ENCODE measurements at places on chromosomes 16 and 17.

DNA sequence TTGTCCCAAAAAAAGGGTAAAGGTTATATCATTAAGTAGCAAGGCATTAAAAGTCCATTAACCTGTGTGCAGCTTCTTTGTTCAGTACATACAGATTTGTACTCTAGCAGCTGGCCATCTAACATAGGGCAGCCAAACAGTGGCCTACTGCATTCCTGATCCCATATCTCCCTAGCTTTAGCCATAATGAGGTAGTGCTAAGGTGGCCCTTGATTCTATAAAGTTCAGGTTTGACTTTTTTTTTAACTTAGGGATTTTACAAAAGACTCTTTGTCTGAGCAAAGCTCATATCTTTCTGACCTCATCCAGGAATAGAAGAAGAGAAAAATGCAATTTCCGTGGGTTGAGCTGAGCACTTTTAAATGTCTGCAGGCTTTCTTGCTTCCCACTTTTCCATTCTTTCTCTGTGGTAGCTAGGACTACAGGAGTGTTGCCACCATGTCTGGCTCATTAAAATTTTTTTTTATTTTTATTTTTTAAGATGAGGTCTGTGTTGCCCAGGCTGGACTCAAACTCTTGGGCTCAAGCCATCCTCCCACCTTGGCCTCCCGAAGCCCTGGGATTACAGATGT is 19.5 kb upstream of the CDC6 start:
- no peak overlapping the region for H3K4me3 ChIP-seq
- no peaks in the 10 kb centered on the region for H3K27me3 ChIP-seq
- no peaks in the 10 kb centered on the region for H3K4me1 ChIP-seq
- no peak for DNase-seq

- no peaks in the 10 kb centered on the region for H3K36me3 ChIP-seq
- H3K27ac ChIP-seq = no peak overlapping the region
- H3K4me3 ChIP-seq = no peak overlapping the region
- H3K27me3 ChIP-seq = no peaks in the 10 kb centered on the region
These were observed 26.2 kb upstream of the AXIN2 start for GRCh38 chr17:65587534-65588180.

DNA sequence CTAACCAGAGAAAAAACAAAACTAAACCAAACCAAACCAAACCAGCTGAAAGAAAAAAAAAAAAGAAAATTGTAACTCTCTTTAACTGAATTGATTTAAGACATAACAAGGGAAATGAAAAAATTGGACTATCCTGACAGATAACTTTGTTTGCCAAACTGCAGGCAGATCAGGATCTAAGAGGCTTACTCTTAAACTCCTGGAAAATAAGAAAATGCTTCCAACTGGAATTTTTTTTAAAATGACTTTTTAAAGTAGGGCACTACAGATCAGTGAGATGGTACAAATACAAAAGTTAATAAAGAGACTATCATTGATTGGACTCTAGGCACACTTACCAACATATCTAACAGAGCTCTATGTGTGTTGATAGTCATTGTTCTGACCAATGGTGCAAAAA is 125.5 kb upstream of the KCNJ16 start:
- no peak overlapping the region for H3K27ac ChIP-seq
- no peaks in the 10 kb centered on the region for H3K4me1 ChIP-seq
- no peaks in the 10 kb centered on the region for H3K36me3 ChIP-seq
- no peak for DNase-seq

- H3K27ac ChIP-seq = no peak overlapping the region
- H3K27me3 ChIP-seq = no peaks in the 10 kb centered on the region
- H3K36me3 ChIP-seq = peaks cover 19% of the 10 kb centered on the region
- peaks cover 2% of the 10 kb centered on the region for H3K4me1 ChIP-seq
- H3K4me3 ChIP-seq = no peak overlapping the region
These were observed 9.8 kb downstream of the CMTM3 start for GRCh38 chr16:66614161-66614802.

DNA sequence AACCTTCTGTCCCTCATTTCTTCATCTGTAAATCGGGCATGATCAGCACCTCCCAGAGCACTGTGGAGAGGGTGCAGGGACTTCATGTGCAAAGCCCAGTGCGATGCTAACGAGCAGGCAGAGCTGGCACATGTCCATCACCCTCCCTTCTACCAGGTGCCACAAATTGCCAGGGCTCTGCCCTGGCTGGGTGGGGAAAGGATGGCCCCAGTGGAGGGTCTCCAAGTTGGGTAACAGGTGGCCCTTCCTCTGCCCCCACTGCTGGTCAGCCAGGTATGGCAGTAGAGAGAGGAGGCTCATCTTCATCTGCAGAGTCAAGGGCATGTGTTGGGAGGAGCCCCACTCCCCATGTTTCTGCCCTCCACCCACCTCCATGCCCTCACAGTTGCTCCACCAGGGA is 61.5 kb upstream of the CDH5 start:
- no peak overlapping the region for H3K4me3 ChIP-seq
- no peak overlapping the region for H3K27ac ChIP-seq
- H3K27me3 ChIP-seq = no peaks in the 10 kb centered on the region
- H3K36me3 ChIP-seq = no peaks in the 10 kb centered on the region
- DNase-seq = no peak

DNA sequence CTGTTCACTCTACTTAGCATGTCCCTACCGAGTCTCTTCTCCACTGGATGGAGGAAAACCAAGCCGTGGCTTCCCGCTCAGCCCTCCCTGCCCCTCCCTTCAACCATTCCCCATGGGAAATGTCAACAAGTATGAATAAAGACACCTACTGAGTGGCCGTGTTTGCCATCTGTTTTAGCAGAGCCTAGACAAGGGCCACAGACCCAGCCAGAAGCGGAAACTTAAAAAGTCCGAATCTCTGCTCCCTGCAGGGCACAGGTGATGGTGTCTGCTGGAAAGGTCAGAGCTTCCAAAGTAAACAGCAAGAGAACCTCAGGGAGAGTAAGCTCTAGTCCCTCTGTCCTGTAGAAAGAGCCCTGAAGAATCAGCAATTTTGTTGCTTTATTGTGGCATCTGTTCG is 2.8 kb upstream of the LPCAT2 start:
- no peaks in the 10 kb centered on the region for H3K36me3 ChIP-seq
- no peak overlapping the region for H3K27ac ChIP-seq
- no peak overlapping the region for H3K4me3 ChIP-seq
- no peak for DNase-seq

DNA sequence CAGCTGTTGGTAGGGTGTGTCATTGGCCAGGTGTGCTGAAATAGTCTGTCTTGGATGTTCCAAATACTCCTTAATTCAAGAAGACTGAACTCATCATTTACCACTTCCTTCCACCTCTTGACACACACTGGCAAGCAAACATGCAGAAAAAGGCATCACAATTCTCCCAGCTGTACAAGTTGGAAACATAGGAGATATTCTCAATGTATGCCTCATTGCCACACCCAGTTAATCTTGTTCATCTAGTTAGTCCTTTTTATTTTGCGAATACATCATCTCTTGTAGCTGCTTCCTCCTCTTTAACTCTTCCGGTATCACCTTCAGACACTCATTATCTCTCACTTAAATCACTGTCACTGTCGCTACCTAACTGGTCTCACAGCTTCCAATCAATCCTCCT is 75.1 kb upstream of the GOT2 start:
- H3K36me3 ChIP-seq = no peaks in the 10 kb centered on the region
- peaks cover 6% of the 10 kb centered on the region for H3K27me3 ChIP-seq
- H3K27ac ChIP-seq = no peak overlapping the region
- H3K4me1 ChIP-seq = no peaks in the 10 kb centered on the region

- H3K27me3 ChIP-seq = no peaks in the 10 kb centered on the region
- H3K36me3 ChIP-seq = no peaks in the 10 kb centered on the region
- no peak for DNase-seq
- no peaks in the 10 kb centered on the region for H3K4me1 ChIP-seq
- H3K4me3 ChIP-seq = no peak overlapping the region
- no peak overlapping the region for H3K27ac ChIP-seq
These were observed 41.9 kb upstream of the SDK2 start for GRCh38 chr17:73686126-73686525.

GRCh38 chr16:85963753-85964285 is 64.9 kb downstream of the IRF8 start:
- H3K27me3 ChIP-seq = no peaks in the 10 kb centered on the region
- peak overlapping the region; percentile 46 for H3K27ac ChIP-seq
- DNase-seq = no peak
- H3K4me3 ChIP-seq = no peak overlapping the region

GRCh38 chr17:30558686-30559545 is 81.7 kb downstream of the GOSR1 start:
- no peak overlapping the region for H3K27ac ChIP-seq
- no peaks in the 10 kb centered on the region for H3K36me3 ChIP-seq
- no peak overlapping the region for H3K4me3 ChIP-seq
- no peaks in the 10 kb centered on the region for H3K27me3 ChIP-seq

Measured in activated naive CD8-positive, alpha-beta T cell treated with anti-CD3 and anti-CD28 coated beads, Interleukin-2, amount 50 U/mL, for 24 hours (primary cell).